ENCODE measurements at places on chromosomes 4 and X. TPM values are rescaled to one million over a fixed set of nuclear protein-coding genes. Genes with fewer than 3 reads are reported as not detected.

The ADH1C gene
- total RNA-seq: 3.4 TPM

GRCh38 chr4:78361621-78362120 is 189.9 kb upstream of the ANXA3 start:
- no peak overlapping the region for H3K27ac ChIP-seq
- H3K27me3 ChIP-seq: no peaks in the 10 kb centered on the region
- no peak overlapping the region for H3K4me3 ChIP-seq
- DNase-seq: no peak
- H3K36me3 ChIP-seq: no peaks in the 10 kb centered on the region

The PITX2 gene
- 1.0 TPM for total RNA-seq

- no peaks in the 10 kb centered on the region for H3K36me3 ChIP-seq
- no peak overlapping the region for H3K27ac ChIP-seq
- no peaks in the 10 kb centered on the region for H3K4me1 ChIP-seq
- no peak overlapping the region for H3K4me3 ChIP-seq
- no peaks in the 10 kb centered on the region for H3K27me3 ChIP-seq
Observed at GRCh38 chrX:72132456-72132855, 741 bp upstream of the RTL5 start.

All from aorta (tissue), 5 donors.